IMR-90 (cell line): ENCODE measurements at places on chromosomes 13 and 19. TPM values are rescaled to one million over a fixed set of nuclear protein-coding genes. Genes with fewer than 3 reads are reported as not detected.
A peak's percentile ranks its signal among the peaks of the same experiment; 100 is the strongest.

- peak; percentile 58 for DNase-seq
These were observed 270.4 kb downstream of the ENOX1 start for GRCh38 chr13:43516401-43516833.

The RGS9BP gene
- 0.18 and 0.28 TPM in 2 replicates for total RNA-seq

The SLITRK6 gene
- total RNA-seq, result 1.6 and 1.7 TPM in 2 replicates

DNA sequence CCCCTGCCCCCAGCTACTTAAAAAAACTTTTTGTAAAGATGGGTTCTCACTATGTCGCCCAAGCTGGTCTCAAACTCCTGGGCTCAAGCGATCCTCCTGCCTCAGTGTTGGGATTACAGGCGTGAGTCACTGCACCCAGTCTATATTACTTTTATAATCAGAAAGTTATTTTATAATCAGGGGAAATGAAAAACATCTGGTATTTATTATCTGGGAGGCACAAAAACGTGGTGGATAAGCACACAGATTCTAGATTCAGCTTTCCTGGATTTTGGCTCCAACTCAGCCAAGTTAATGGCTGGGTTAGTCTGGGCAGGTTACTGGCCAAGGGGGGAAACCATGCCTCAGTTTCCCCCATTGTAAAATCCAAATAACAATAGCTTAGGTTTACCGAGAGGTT lies 24.7 kb downstream of the KEAP1 start:
- DNase-seq, result peak; percentile 36

- DNase-seq, result peak; percentile 63
These were observed 7.2 kb upstream of the FCHO1 start for GRCh38 chr19:17743874-17744580.

The RXFP2 gene
- not detected in 2 replicates for total RNA-seq

- peak; percentile 57 for DNase-seq
These were observed 1745.6 kb upstream of the PCDH20 start for GRCh38 chr13:63161219-63161618.

- DNase-seq, result peak; percentile 87
These were observed 65.5 kb downstream of the RASL11A start for GRCh38 chr13:27336014-27336673.

DNA sequence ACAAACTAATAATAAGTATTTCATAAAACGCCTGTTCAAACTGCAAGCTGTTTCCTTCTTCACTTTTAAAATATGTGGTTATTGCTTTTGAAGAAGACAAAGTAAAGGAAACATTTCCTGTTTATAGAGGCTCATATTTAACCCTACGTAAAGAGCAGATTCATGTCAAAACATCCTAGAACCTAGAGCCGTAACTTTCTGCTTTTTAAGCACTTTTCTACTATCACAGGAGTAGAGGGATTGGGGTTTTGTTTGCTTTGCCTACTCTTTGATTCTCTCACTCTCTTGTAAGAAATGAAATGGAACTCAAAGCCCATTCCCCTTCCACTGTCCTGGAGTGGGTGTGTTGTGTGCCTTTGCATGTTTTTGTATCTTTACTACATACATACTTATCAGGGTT lies 54.0 kb upstream of the GPR183 start:
- no peak for DNase-seq

The FCAR gene
- total RNA-seq, result not detected in 2 replicates

The S1PR4 gene
- total RNA-seq, result not detected in 2 replicates

DNA sequence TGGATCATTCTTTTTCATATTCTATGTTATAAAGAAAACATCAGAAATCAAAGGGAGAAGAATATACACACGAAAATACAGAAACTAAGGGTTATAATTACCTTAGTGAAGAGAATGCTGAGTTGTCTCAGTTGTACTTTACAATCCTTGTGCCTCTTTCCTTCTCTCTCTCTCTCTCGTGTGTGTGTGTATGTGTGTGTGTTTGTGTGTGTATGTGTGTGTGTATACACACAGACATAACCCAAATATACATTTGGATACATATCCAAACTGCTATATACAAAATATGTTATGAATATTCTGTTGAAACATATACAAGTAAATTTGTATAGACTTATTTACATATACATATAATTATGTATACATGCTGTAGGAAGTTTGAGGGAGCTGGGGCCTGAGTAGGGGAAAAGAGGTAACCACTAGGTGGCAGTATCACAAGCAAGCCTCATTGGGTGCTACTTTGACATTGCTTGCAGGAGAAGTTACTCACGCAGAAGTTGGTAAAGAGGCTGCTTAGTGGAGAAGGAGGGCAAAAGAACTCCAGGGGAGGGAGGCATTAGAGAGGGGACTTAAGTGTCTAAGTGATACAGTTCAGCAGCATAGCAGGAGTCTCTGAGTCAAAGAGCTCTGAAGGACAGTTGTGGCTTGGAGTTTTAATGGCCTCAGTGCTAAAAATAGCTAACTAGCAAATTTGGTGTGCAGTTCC lies 465.1 kb upstream of the PCDH20 start:
- peak; percentile 5 for DNase-seq

- DNase-seq, result no peak
These were observed 128.3 kb upstream of the FRY start for GRCh38 chr13:31903111-31903815.

The TEX30 gene
- total RNA-seq, result 8.1 and 15.3 TPM in 2 replicates

- no peak for DNase-seq
These were observed 72.6 kb upstream of the C13orf46 start for GRCh38 chr13:114046431-114046975.

DNA sequence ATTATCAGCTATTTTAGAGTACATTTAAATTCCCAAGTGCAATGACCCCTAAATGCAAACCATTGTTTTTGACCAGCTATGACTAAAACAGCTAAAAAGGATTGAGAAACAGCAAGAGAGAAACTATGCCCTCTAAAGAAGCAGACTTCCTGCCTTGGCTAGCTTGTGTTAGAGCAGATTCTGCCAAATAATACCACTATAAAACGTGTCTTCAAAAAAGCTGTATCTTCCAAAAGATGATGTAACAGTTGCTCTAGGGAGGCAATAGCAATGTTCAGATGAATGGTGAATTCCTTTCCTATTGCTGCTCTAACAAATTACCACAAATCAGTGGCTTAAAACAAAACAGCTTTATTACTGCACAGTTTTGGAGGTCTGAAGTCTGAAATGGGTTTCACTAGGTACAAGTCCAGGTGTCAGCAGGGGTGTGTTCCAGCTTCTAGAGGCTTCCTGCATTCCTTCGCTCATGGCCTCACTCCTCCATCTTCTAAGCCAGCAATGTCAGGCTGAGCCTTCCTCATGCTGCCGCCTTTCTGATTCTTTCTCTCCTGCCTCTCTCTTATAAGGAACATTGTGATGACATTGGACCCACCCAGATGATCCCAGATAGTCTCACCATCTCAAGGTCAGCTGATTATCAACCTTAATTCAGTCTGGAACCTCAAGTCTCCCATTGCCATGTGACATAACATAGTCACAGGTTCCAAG lies 84.5 kb downstream of the LRRC63 start:
- DNase-seq, result peak; percentile 83

DNA sequence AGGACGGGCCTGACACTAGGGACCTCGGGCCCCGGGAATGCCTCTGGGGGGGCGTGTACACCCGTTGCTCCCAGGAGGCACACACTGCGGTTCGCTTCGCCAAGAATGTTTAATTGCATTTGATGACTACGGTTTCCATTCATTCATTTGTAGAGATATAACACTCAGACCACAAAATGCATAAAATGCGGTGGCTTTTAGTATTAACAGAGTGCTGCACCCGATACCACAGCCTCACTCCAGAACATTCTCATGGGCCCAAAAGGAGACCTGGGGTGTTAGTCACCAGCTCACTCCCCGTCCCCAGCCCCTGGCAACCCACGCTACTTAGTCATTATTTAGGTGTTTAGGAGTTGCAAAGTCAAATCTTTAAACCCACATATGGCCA lies 21.8 kb downstream of the HCN2 start:
- peak; percentile 96 for DNase-seq

The PPFIA3 gene
- total RNA-seq, result 0.83 and 0.90 TPM in 2 replicates

DNA sequence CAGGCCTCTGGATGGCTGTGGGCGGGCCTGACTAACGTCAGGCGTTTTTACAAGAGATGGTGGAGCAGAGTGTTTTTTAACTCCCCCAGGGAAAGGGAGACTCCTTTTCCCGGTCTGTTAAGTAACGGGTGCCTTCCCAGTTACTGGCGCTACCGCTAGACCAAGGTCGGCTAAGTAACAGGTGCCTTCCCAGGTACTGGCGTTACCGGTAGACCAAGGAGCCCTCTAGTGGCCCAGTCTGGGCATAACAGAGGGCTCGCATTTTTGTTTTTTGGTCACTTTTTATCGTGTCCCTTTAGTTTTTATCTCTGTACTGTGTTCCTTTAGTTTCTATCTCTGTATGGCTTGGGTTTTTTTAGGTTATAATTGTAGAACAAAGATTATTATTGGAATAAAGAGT lies 10.0 kb downstream of the ZNF383 start:
- no peak for DNase-seq

The CGB5 gene
- total RNA-seq, result not detected in 2 replicates

The POU2F2 gene
- total RNA-seq, result 0.54 and 0.56 TPM in 2 replicates

- DNase-seq, result peak; percentile 39
These were observed 23.2 kb upstream of the EEF1AKMT1 start for GRCh38 chr13:20796791-20797508.

The SIGLEC6 gene
- not detected in 2 replicates for total RNA-seq

GRCh38 chr19:54432144-54432738 lies 16.8 kb upstream of the LENG8 start:
- DNase-seq, result no peak

The FPR3 gene
- not detected in 2 replicates for total RNA-seq

DNA sequence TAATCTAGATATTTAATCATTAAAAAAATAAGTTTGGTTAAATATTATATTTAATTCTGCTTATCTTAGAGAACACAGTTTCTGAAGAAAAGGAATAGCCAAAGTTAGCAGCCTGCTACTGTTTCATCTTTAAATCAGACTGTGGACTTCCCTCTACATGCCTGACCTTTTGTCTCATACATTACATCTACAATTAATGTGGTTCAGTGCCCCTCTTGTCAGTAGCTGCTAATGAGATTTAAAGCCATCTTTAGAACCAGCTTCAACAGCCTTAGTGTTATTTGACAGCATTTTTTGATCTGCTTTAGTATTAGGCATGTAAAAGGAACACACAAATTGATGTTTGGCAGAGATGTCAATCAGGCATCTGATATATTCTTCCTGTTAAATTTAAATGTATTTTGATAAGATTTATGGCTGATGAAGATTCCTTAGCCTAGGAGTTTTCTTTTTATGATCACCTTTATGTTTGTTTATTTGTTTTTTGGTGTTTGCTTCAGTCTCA lies 1925.8 kb upstream of the PRR20A start:
- DNase-seq, result no peak

The CEACAM20 gene
- total RNA-seq, result not detected in 2 replicates

DNA sequence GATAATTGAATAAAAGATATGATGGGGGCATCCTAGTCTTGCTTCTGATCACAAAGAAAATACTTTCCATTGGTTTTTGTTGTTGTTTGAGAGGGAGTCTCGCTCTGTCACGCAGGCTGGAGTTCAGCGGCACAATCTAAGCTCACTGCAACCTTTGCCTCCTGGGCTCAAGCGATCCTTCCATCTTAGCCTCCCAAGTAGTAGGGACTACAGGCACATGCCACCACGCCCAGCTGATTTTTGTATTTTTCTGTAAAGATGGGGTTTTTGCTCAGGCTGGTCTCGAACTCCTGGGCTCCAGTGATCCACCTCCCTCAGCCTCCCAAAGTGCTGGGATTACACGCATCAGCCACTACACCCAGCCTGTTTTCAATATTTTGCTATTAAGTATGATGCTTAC lies 17.1 kb upstream of the PSMC4 start:
- DNase-seq, result no peak

The MUC16 gene
- not detected in 2 replicates for total RNA-seq

The CABP5 gene
- total RNA-seq, result not detected in 2 replicates

DNA sequence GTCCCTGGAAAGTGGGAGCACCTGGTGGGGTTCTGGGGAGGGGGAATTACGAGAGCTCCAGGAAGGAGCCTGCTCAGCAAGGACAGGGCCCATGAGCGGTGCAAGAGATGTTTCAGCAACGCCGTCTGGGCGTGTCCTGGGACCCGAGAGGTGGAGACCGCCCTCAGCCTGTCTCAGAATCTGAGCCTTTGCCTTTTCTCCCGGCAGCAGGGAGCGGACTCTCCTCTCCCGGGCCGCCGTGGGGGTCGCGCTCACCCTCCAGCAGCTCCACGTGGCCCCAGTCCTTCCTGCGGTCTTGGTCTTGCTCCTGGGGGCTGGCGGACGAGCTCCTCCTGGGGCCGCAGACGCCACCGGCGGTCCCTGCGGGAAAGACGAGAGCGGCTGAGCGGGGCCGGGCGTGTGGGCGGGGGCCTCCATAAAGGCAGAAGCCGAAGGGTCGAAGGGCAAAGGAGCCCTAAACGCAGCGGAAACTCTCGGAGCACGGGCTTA lies 714 bp downstream of the POLRMT start:
- DNase-seq, result peak; percentile 35

DNA sequence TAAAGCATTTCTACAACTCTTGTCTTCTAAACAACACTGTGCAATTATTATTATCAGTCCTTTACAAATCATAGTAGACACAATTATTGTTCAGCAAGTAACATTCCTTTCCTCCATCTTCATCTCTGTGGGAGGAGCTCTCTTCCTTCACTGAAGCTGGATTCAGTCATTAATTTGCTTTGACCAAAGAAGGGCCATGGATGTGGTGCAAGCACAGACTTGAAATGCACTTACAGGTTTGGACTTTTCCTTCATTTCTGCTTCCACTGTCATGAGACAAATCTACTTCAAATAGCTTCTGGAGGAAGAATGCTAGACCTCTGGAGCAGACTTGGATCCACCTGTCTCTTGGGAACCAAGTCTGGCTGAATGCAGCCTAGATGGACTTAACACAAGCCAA lies 336.6 kb upstream of the SLITRK6 start:
- DNase-seq, result no peak

The TSKS gene
- total RNA-seq, result not detected in 2 replicates

The KIR2DL3 gene
- total RNA-seq, result not detected in 2 replicates

DNA sequence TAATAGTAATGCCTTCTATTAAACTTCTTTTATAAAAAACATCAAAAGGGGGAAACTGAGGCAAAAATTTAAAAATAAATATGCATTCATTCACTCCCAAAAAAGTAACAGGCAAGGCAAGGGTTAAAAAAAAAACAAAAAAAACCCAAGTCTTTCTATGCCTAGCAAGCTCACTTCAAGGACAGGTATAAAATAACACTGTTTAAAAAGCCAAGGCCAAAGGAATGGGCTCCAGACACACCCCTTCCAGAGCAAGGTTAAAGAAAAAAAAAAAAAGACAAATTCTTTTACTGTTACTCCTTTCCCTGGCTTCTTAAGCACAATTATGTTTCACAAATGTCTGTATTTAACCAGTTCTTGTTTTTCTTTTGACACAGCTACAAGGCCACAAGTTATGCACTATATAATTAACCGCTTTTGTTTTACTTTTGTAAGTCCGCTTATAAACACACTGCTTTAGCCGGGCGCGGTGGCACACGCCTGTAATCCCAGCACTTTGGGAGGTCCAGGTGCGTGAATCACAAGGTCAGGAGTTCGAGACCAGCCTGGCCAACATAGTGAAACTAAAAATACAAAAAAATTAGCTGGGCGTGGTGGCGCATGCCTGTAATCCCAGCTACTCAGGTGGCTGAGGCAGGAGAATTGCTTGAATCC lies 3.6 kb downstream of the SIGLEC11 start:
- DNase-seq, result no peak

DNA sequence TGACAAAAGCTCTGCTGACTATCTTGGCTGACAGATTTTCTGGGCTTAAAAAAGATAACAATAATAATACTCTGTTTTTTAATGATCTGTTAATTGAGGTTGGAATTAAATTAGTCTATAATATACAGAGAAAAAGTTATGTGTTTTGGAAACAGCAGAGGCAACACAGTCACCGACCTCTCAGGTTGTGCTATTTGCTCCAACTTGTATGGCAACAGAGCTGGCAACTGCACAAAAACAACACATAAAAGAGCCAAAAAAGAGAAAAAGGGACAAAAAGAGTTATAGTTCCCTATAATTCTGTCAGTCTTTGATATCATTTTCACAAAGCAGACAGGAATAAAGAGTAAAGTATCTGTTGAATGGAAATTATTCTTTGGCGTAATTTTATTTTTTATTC lies 102.3 kb upstream of the POSTN start:
- DNase-seq, result peak; percentile 11

The CAPN12 gene
- total RNA-seq, result 0.18 TPM in 1 of 2 replicates, not detected in the other
